RPMI7951 (cell line): ENCODE measurements at places on chromosomes 12 and 14. TPM values are rescaled to one million over a fixed set of nuclear protein-coding genes. Genes with fewer than 3 reads are reported as not detected.

DNA sequence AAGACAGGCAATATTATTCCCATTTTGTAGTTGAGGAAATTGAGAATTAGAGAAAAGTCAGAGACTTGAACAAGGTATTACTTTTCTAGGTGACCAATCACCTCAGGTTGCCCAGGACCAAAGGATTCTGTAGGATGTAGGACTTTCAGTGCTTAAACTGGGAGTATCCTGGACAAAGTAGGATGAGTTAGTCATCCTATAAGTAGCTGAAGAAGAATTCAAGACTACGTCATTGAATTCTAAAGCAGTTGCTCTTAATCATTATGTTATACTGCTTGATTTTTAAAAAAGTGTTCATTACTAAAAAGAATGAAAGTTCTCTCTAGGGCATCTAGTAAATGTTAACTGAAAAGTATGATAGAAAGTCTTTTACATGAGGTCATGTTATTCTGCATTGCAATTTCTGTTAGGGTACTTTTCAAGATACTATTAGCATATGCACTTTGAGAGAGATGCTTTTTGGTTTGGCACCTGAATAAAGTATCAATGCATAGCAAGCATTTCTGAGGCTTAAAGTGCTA is 101.7 kb downstream of the RTN1 start:
- no peak for DNase-seq

GRCh38 chr12:41039461-41039860 is 148.7 kb upstream of the PDZRN4 start:
- no peak for DNase-seq

GRCh38 chr14:105281371-105282097 is 19.3 kb downstream of the BRF1 start:
- peak; percentile 47 for DNase-seq

FOXG1 gene
- not detected in 2 replicates for total RNA-seq

DNA sequence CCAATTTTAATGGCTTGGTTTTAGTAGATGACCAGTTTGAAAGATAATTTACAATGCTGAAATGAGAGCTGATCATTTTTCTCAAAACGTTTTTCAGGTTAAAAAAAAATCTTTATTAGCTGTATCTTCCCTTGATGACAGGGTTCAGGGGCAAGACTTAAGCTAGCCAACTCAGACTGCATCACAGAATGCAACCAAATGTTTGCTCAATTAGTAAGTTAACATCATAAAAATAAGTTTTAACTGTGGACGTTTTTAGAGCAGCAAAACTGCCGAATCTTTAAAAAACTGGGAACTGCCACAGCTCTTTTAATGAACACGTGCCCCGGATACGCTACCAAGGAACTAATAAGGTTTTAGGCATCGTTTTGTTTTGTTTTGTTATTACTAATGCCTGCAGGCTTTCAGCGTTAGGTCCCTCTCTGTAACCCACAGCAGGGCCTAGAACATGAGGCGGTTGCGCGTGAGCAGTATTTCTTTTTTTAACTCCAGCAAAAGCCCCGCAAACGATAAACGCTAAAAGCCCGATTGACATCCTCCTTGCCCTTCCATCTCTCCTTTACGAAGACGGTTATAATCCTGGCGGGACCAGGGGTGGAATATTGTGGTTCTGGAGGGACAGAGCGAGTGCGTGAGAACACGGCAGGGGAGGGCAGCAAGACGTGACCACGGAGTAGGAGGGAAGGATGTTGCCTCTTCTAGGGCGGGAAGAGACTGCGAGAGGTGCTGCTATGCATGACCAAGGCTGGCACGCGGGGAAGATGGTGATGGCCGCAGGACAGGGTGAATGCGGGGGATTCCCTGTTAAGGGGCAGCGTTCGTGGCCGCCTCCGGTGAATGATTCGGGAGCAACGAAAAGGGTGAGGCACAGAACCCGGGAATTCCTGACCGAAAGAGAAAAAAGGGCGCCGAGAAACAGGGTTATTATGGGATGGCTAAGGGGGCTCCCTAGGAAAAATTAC is 652 bp downstream of the SUPT16H start:
- peak; percentile 68 for DNase-seq

GRCh38 chr14:22070119-22070982 is 396.7 kb upstream of the OR4E1 start:
- peak; percentile 3 for DNase-seq

DNA sequence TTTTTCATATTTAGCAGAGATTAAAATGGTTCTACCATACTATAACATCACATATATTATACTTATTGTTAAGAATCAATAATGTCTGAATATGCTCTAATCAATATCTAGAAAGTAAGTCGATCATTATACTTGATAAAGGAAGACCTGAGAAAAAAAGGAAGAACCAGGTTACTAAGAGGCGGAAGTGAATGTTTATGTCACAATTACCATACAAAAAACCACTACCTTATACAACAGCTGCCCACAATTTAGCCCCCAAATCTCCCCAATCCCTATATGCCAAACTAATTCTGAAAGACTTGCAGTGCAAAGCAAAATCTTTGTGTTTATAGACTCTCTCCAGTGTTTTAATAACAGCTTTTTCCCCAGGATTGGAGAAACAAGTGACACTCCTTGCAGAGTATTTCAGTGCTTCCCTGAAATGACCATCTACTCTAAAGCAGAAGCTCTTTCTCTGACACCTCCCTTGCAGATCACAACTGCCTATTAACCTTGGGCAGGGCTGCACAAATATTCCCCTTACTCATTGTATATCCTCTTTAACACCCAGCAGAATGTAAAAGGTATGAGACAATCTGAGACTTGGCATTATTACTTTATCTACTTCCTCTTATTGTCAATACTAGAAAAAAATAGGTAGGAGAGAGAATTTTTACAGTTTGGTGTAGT is 12.7 kb upstream of the SLC2A3 start:
- no peak for DNase-seq

- no peak for DNase-seq
These were observed 60.8 kb upstream of the KRAS start for GRCh38 chr12:25311506-25311905.

DNA sequence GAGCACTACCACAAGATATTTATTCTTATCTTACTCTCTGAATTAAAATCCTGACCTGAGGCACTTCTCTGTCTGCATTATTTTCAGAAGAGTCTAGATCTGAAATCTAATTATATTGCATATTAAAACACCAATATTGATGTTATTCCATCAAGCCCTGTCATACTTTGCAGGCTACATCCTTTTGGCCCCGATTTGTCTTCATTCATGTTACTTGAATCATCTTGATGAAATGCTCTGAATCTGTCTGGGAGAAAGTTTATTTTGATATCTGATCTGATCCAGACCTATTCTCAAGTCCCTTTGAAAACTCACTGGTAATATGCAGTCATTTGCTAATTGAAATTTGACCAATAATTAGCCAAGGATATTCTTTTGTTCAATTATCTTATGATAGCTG is 79.9 kb downstream of the BBS10 start:
- DNase-seq: no peak

GRCh38 chr14:103561381-103562178 is 877 bp downstream of the BAG5 start:
- DNase-seq: peak; percentile 45

- no peak for DNase-seq
These were observed 475.6 kb downstream of the PDZRN4 start for GRCh38 chr12:41663598-41664265.

DNA sequence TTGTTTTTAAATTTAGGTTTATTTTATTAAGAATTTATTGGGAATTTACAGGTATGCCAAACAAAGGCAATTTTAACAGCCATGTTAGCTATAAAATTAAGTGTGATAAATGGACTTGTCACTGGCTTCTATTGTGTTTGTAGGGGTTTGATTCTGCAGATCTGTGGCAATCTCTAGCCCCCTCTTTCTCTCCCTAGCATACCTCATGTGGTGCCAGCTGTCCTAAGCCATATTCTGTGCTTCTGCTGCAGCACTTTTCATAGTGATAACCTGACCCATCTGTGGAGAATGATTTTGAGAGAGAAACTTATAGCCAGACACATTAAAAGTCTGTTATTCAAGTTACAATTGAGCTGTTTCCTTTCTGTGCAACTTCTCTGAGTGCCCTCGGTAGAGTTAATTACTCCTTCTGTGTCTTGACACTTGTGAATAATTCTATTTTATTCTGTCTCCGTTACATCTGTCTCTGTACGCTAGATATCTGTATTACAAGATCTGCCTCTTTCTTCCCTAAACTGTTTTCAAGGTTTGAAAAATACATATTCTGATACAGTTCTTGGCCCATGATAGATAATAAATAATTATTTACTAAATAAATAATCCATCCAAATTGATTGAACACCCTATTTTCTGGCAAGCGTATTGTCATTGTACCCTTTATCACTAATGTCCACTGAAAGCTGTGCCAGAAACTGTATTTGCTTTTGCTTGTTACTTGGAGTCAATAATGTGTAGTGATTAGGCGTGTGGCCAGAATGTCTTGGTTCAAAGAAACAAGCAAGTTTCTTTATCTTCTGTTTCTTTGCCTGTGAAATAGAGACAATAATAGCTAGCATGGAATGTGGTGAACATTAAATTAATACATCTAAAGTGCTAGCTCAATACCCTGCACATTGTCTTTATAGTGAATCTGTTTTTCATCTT is 40.0 kb downstream of the FRS2 start:
- DNase-seq: no peak

CLEC6A gene
- not detected in 2 replicates for total RNA-seq

GRCh38 chr12:65854629-65855028 is 30.3 kb downstream of the HMGA2 start:
- no peak for DNase-seq

DNA sequence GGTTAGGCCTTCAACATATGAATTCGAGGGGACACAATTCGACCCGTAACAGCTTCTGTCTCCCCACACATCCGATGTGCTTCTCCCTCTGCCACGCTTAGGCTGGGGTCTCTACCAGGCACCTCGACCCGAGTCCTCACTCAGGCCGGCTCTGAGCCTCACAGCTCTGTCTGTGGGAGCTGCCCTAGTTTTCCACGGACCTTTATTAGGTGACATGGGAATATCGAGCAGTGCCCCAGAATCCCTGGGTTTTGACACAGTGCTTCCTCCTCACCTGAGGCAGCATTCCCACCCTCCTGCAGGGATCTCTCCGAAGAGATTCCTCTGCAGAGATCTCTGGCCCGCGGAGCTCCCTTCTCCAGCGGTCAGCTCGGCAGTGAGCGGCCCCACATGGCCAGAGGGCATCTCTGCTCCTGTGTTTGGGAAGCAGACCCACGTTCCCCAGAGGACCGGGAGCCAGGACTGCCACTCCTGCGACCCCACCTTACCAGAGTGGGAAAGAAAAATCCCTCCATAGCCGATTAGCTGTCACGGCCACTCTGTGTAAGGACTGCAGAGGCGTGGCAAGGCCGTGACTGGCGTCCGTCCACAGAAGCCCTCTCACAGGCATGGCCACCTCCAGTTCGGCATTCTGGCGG is 21.2 kb downstream of the ZBTB42 start:
- DNase-seq: no peak

DNA sequence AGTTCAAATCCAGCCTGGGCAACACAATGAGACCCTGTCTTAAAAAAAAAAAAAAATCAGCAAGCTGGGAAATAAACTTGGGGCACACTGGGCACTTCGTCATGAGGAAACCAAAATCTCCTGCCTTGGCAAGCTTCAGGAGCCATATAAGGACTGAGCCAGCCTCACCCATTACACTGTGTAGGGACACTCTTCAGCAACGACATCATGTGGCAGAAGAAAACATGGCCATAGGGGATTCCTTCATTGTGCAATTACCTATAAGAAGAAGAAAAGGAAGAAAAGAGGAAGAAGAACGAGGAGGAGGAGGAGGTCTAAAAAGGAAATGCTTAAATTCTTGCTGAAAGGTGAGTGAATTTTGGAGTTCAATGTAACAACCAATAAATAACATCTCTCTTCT is 26.1 kb upstream of the IFNG start:
- DNase-seq: no peak

- DNase-seq: peak; percentile 58
These were observed 72.4 kb downstream of the TTC9 start for GRCh38 chr14:70714055-70714550.

DNA sequence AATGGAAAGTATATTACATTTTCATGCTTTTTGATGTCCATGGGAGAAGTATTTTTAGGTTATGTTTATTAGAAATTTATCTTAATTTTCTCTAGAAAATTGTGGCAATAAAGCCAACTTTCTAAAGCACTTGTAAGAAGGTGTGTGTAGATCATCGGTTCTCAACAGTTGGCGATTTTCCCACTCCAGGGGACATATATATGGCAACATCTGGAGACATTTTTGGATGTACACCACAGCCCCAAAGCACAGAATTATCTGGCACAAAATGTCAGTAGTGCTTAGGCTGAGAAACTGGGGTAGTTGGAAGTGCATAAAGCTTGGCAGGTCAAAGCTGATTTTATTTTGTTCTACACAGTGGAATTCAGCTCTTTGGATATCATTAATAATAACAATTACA is 86.9 kb downstream of the FLRT2 start:
- no peak for DNase-seq

DNA sequence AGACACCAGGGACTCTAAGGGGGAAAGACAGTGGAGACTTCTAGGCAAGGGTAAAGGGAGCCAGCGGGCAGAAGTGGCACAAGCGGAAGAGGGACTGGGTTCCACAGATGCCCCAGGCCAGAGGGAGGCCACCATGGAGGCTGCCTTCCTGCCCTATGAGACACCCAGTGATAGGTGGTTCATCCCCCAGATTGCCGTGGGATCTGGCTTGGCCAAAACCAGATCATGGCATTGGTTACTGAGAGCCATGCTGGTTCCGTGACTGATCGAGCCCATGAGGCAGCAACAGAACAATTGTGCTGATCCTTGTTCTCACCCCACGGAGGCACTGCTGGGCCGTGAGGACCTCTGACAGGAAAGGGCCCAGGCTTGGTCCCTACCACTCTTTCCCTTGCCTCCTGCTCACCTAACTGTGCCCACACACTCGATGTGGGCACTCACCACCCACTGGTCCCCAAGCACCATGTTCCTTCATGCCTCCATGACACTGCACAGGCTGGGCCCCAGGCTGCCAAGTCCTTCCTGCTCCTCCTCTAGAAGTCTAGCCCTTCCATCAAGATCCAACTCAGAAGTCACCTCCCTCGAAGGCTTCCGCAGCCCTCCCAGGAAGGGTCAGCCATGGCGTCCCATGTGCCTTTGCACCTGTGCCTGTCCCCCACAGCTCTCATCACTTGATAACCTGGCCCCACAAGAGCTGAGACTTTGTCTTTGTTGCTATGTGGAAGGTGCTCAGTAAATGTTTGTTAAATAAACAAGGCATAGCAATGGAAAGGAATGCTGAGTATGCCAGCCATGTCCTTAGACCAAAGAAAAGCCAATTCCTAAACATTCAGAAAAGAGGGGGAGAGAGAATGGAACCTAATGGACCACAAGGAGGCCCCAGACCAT is 7.3 kb downstream of the KRT79 start:
- DNase-seq: no peak

GRCh38 chr14:39956372-39956771 is 524.1 kb upstream of the FBXO33 start:
- DNase-seq: no peak

RAD51AP1 gene
- 55.1 and 64.6 TPM in 2 replicates for total RNA-seq
